Smooth muscle cell of trachea (primary cell): ENCODE measurements at places on chromosomes 5 and 9. TPM values are rescaled to one million over a fixed set of nuclear protein-coding genes. Genes with fewer than 3 reads are reported as not detected.

The HCN1 gene
- not detected in 2 replicates for total RNA-seq

The FCN2 gene
- not detected in 2 replicates for total RNA-seq

The CNTFR gene
- 0.44 TPM in 1 of 2 replicates, not detected in the other for total RNA-seq

The CATSPER3 gene
- total RNA-seq = 0.17 TPM in 1 of 2 replicates, not detected in the other

The HACD4 gene
- 13.4 and 16.3 TPM in 2 replicates for total RNA-seq

The CNTNAP3B gene
- total RNA-seq = 1.2 and 7.1 TPM in 2 replicates

The ELOVL7 gene
- 0.33 TPM in 1 of 2 replicates, not detected in the other for total RNA-seq

The ZNF300 gene
- 5.1 and 14.1 TPM in 2 replicates for total RNA-seq

The DEPDC1B gene
- total RNA-seq = 1.7 and 7.4 TPM in 2 replicates

The CBY3 gene
- not detected in 2 replicates for total RNA-seq

The MEIKIN gene
- total RNA-seq = not detected in 2 replicates

The LCN15 gene
- total RNA-seq = under 0.01 TPM in 1 of 2 replicates, not detected in the other

The RAB24 gene
- 15.4 and 33.4 TPM in 2 replicates for total RNA-seq

The MYOZ3 gene
- total RNA-seq = 0.44 and 1.5 TPM in 2 replicates

The ZNF454 gene
- total RNA-seq = 1.6 and 2.5 TPM in 2 replicates

The PHF24 gene
- under 0.01 TPM in 1 of 2 replicates, not detected in the other for total RNA-seq
